Smooth muscle cell of the umbilical artery (primary cell): ENCODE measurements at places on chromosomes 7 and 10. TPM values are rescaled to one million over a fixed set of nuclear protein-coding genes. Genes with fewer than 3 reads are reported as not detected.

The STX1A gene
- 13.1 and 49.6 TPM in 2 replicates for total RNA-seq

The NKX1-2 gene
- total RNA-seq: not detected in 2 replicates

The C10orf143 gene
- 0.32 and 0.59 TPM in 2 replicates for total RNA-seq

The HOXA6 gene
- 3.6 and 5.8 TPM in 2 replicates for total RNA-seq

The ASB15 gene
- not detected in 2 replicates for total RNA-seq

The CASTOR2 gene
- total RNA-seq: 5.6 and 12.2 TPM in 2 replicates

The TMEM213 gene
- not detected in 2 replicates for total RNA-seq

The MINPP1 gene
- total RNA-seq: 52.7 and 52.9 TPM in 2 replicates

The MRPS17 gene
- total RNA-seq: 6.9 and 10.7 TPM in 2 replicates

The LRRC18 gene
- total RNA-seq: not detected in 2 replicates

The OR2A2 gene
- total RNA-seq: not detected in 2 replicates

The TLX1 gene
- total RNA-seq: not detected in 2 replicates
